Hair follicle dermal papilla cell (primary cell): ENCODE measurements at places on chromosomes 1 and 21. TPM values are rescaled to one million over a fixed set of nuclear protein-coding genes. Genes with fewer than 3 reads are reported as not detected.

Gene LCE1F
- not detected in 2 replicates for total RNA-seq

Gene FCRL6
- total RNA-seq = not detected in 2 replicates

Gene S100B
- 1.1 and 1.5 TPM in 2 replicates for total RNA-seq

Gene PAFAH2
- 9.1 and 31.7 TPM in 2 replicates for total RNA-seq

Gene C1QB
- total RNA-seq = not detected in 2 replicates

Gene AMPD1
- total RNA-seq = not detected in 2 replicates

Gene SFN
- total RNA-seq = 1.3 and 1.5 TPM in 2 replicates

Gene FCRL3
- not detected in 2 replicates for total RNA-seq
